GM04504 (cell line): ENCODE measurements at places on chromosomes 2 and 18.

DNA sequence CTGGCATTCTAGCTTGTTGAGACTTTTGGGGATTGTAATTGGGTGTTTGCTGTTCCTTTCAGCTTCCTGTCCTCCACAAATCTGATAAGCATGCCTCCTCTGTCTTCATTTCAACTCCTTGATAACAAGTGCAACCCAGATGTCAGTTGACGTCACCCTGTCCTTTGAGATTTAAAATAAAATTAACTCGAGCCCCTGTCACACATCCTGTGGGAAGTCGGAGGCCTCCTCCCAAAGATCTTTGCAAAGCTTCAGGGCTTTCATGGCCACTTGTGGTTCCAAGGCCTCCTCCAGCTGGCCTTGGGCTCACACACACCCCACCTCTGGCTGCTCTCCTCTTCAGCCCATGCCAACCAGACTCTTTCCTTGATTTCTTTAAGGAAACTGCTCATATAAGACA lies 69.9 kb upstream of the ITGA6 start:
- no peak for DNase-seq

GRCh38 chr2:181805228-181806038 lies 86.1 kb upstream of the ITPRID2 start:
- peak; percentile 46 for DNase-seq

DNA sequence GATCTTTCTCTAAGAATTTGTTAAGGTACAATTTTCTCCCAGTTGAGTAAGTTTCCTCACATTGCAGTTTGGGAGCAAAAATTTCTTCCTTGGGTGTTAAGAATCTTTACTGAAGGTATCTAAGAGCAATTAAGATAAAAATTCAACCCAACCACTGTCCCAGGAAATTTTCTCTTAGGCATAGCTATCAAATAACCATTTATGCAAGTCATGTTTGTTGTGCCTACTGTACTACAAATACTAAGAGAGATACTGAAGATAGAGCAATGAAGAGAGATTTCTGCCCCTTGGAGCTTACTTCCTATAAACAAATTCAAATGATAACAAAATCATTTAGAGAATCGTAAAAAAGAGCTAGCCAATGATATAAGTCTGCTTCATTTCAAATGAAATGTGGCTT lies 402.8 kb downstream of the LRRTM4 start:
- no peak for DNase-seq

- DNase-seq = no peak
Observed at GRCh38 chr2:34031097-34031496, 432.0 kb upstream of the FAM98A start.

- no peak for DNase-seq
Observed at GRCh38 chr2:28311660-28312249, 80.9 kb upstream of the FOSL2 start.

DNA sequence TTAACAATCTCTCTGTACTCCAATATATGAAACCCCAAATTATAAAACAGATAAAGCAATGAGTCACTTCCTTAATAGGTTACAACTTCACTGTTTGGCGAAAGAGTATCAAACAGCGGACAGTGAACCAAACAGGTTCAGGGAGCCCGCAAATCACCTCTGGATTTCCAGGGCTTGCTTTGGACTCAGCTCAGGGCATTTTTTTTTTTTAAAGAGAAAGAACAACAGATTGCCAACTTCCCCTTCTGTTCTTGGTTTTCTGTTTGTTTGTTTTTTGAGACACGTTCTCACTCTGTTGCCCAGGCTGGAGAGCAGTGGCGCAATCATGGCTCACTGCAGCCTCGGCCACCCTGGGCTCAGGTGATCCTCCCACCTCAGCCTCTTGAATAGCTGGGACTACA lies 52.7 kb downstream of the ABCB11 start:
- DNase-seq = no peak

- DNase-seq = no peak
Observed at GRCh38 chr2:70561893-70562292, 8.3 kb upstream of the TGFA start.

- no peak for DNase-seq
Observed at GRCh38 chr2:130251873-130252620, 53.8 kb upstream of the TUBA3E start.

GRCh38 chr2:108988796-108989713 lies at the start of gene EDAR:
Gene EDAR (minus strand): TSS chr2:108989220. CDS start chr2:108931014, 58,206 bp downstream.
- DNase-seq = no peak

DNA sequence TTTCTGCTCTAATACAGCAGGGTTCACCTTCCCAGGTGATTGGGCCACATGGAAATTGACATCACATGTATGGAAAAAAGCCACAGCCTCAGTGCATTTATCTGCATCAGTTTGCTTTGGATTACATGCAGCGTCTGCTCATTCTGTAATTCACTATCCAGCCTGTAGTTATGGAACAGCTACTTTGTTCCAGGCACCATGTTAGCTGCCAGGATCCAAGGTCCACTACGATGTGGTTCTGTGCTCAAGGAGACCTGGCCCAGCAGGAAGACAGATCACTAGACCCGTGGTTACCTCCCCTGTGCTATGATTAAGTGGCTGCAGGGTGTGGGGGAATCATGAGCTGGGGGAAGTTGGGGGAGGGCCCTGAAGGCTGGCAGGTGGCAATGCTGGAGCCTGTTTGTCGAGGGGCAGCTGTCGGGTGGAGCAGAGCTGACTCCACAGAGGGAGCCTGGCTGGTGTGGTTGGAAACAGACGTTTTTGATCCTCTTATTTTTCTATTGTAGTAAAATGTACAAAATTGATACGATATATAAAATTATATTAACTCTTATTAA lies 58.6 kb downstream of the TSHZ1 start:
- DNase-seq = no peak

GRCh38 chr2:6750411-6751158 lies 115.1 kb downstream of the CMPK2 start:
- DNase-seq = no peak

DNA sequence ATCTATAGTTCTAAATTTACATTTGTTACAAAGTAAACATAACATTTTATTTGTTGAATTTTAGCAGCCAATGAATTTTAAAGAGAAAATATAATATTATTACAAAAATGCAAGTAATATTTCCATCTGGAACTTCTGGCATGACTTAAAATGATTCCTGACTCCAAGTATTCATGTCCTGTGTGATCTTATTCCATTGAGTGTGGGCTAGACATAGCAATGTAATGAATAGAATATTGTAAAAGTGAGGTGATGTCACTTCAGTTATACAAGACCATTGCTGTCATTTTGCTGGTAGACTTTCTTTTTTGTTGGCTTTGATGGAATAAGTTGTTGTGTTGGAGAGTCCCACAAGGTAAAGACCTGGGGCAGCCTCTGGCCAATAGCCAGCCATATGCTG lies 912.2 kb upstream of the PIK3C3 start:
- DNase-seq = no peak

GRCh38 chr18:14921547-14921946 lies 173.6 kb downstream of the ANKRD30B start:
- DNase-seq = no peak

GRCh38 chr18:55551227-55551626 lies 36.8 kb downstream of the TCF4 start:
- DNase-seq = no peak

GRCh38 chr2:44582363-44583008 lies 220.7 kb downstream of the CAMKMT start:
- no peak for DNase-seq

- no peak for DNase-seq
Observed at GRCh38 chr2:217158928-217159327, 299.1 kb upstream of the TNP1 start.

DNA sequence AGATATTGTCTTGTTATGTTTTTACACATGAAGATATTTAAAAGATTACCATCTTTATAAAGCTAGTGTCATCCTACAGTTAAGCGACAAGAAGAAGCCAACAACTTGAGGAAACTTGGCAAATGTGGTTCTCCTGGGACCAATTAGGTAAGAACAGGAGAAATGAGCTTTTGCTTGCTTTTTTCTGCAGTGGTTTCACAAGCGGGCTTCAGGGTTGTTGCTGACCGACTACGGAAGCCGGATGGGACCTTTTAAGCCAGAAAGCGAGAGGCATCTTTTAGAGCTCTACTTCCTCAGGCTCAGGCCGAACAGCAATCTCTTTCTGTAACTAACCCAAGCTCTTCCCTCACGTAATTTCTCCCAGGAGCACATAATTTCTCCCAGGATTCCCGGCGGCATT lies 256.5 kb downstream of the CNTNAP5 start:
- no peak for DNase-seq

GRCh38 chr18:8828300-8828699 lies 122.9 kb downstream of the MTCL1 start:
- DNase-seq = no peak

GRCh38 chr2:182586426-182586825 lies 129.6 kb upstream of the DNAJC10 start:
- DNase-seq = no peak

DNA sequence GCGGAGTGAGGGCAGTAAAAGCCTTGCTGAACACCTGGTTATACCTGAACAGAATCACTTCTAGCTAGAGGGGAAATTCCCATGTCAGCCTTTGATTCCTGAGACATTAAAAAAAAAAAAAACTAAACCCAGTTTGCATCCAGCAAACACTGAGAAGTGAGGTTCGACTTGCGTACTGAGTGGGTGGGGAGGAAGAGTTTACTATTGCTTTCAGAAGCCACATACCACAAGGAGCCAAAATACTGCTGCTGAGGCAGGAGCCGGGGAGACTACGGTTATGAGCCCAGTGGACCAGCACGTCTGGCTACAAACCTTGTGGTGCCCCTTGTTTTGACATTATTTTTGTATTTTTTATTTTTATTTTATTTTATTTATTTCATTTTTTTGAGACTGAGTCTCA lies 2.7 kb downstream of the COLEC11 start:
- no peak for DNase-seq

DNA sequence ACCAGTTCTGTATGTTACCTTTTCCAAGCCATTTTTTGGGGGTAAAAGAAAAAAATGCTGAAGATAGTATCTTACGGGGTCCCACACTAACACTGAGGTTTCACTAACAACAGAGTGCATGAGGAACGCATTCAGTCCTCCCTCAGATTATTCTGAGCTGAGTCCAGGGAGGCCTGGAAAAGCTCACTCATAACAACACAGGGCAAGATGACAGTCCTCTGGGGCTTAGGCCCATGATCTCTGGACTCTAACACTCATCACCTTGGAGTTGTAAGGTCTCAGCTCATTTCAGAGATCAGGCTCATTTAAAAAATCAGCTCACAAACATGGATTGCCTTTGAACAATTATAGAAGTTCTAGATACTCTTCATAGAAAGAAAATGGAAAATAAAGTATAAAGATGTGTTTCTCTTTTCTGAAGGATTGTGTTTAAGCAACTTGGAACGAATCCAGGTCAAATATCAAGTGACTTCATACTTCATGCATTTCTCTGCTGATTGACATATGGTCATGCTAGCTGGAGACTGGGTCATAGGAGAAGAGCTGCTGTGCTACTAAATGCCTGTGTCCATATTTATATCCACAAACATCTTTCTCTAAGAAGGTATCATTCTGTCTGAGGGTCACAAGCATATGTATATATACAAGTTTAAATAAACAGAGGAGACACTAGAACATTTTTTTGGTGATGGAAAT lies 265.8 kb downstream of the ALK start:
- DNase-seq = no peak

- no peak for DNase-seq
Observed at GRCh38 chr2:24409171-24409570, 48.8 kb upstream of the ITSN2 start.

DNA sequence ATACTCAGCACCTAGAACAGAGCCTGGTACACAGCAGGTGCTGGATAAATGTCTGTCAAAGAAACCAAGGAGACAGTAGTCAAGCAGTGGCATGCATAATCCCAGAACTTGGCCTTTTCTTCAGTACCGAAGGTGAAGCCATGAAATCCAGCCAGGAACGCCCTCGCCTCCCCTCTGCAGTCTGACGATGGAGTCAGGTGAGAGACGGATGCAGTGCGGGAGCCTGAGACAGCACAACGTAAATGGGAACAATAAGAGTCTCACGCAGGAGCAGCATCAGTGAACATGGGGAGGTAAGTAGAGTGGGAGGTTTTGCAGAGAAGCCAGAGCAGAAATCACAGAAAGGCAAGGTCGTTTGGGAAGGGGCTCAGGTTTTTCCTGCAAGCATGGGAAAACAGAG lies 389.3 kb upstream of the MYT1L start:
- DNase-seq = no peak

- DNase-seq = no peak
Observed at GRCh38 chr2:8488001-8488738, 193.7 kb upstream of the ID2 start.

GRCh38 chr2:8132879-8133278 lies 549.0 kb upstream of the ID2 start:
- DNase-seq = no peak

GRCh38 chr18:62904396-62905285 lies 189.3 kb downstream of the PHLPP1 start:
- DNase-seq = no peak

- DNase-seq = no peak
Observed at GRCh38 chr18:74137920-74138538, 9.6 kb downstream of the FBXO15 start.

- no peak for DNase-seq
Observed at GRCh38 chr2:150126143-150126740, 361.2 kb downstream of the RND3 start.

DNA sequence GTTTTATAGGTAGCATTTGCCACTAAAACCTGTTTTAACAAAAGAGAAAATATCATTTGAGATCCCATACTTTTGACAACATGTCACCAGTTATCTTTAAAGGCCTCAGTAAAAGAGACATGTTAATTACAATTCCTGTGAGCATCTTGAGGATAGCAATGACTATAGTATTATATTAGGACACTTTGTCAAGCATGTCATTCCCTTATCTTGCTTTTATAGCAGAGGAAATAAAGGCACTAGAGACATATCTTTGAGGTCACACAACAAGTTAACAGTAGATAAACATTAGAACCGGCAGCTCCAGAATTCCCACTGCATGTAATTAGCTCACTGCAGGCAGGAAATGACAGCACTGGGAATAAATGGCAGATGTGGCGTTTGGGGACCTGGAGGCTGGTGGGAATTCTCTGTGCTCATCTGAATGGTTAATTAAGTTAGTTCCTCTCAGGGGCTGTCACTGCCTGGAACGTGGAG lies 25.9 kb downstream of the LYPD6B start:
- DNase-seq = no peak

- DNase-seq = no peak
Observed at GRCh38 chr2:232126301-232127099, 165.0 kb downstream of the DIS3L2 start.
